HCT116 (cell line): ENCODE measurements at places on chromosomes 3 and 15. TPM values are rescaled to one million over a fixed set of nuclear protein-coding genes. Genes with fewer than 3 reads are reported as not detected.

CLDN18 gene
- total RNA-seq: 0.17 TPM

ADIPOQ gene
- not detected for total RNA-seq

LRRIQ4 gene
- total RNA-seq: not detected

SNX4 gene
- 21.1 TPM for total RNA-seq

IL17RD gene
- total RNA-seq: 12.3 TPM

GOLGA8T gene
- total RNA-seq: not detected

FRMD4B gene
- 2.0 TPM for total RNA-seq

THPO gene
- not detected for total RNA-seq

CYP1A2 gene
- total RNA-seq: not detected

GOLGA8O gene
- 0.49 TPM for total RNA-seq

MCF2L2 gene
- 1.5 TPM for total RNA-seq

AADACL2 gene
- total RNA-seq: not detected

CCDC39 gene
- total RNA-seq: not detected

PRSS50 gene
- not detected for total RNA-seq

SCG3 gene
- not detected for total RNA-seq

DNA sequence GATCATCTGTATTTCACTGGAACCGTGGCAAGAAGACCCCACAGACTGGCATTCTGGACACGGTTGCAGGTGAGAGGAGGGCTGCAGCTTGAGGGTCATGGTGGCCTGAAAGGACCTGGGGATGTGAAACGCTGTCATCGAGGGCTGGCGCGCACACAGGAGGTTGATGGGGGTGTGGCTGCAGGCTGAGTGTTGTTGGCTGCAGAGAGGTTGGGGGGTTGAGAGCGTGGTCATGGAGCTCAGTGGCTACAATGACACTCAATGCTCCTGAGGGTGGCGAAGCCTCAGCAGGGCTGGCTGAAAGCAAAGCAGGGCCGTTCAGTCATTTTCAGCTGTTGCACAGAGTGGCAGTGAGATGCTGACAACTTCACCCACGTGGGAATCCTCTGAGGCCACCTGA lies 21.0 kb downstream of the CPN2 start:
- DNase-seq: no peak

DNA sequence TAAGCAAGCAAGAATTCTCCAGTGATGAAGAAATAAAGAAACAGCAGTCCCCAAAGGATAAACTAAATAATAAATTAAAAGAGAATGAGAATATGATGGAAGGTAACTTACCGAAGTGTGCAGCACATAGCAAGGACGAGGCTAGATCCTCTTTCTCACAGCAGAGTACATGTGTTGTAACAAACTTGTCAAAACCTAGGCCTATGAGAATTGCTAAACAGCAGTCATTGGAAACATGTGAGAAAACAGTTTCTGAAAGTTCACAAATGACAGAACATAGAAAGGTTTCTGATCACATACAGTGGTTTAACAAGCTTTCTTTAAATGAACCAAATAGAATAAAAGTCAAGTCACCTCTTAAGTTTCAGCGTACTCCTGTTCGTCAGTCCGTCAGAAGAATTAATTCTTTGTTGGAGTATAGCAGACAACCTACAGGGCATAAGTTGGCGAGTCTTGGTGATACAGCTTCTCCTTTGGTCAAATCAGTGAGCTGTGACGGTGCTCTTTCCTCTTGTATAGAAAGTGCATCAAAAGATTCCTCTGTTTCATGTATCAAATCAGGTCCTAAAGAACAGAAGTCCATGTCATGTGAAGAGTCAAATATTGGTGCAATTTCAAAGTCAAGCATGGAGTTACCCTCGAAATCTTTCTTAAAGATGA lies 4.5 kb upstream of the SCG5 start:
- DNase-seq: no peak

- DNase-seq: no peak
Measured at GRCh38 chr3:79844176-79844575, 76.4 kb upstream of the ROBO1 start.

DNA sequence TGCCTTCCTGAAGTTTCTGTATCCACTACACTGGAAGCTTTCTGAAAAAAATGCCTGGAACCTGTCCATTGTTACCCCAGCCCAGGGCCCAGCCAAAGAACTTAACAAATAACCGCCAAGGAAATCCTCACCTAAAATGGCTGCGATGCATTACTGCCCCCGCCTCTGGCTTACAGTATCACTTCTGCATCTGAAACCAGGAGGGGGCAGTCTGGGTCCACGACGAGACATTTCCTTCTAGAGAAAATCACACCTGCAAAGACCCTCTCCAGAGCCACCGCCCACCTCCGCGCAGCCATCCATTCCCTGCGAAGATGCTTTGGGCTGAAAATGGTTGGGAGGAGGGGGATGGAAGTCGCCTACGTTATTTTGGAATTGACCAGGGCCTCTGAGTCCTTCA lies 22.4 kb upstream of the CELF6 start:
- peak; percentile 7 for DNase-seq

- no peak for DNase-seq
Measured at GRCh38 chr15:94135486-94136147, 95.7 kb upstream of the MCTP2 start.

DNA sequence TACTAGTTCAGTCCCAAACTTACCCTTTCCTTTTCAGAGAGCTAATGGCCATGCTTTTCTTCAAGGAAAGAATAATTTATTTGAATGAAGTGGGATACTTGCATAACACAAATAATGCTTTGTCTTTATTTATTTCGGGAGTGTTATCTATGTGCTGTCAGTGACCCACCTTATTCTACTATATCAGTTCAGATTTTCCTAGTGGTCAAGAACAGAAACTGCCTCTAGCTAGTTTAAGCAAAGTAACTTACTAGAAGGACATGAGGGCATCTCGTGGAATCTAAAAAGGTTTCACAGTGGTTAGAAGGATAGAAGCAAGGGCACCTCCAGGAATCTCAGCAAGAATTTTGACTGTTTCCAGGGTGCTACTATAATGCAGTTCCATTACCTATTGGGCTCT lies 3.8 kb upstream of the TIMMDC1 start:
- DNase-seq: no peak

- DNase-seq: no peak
Measured at GRCh38 chr3:170137986-170138385, 43.5 kb downstream of the PHC3 start.

DNA sequence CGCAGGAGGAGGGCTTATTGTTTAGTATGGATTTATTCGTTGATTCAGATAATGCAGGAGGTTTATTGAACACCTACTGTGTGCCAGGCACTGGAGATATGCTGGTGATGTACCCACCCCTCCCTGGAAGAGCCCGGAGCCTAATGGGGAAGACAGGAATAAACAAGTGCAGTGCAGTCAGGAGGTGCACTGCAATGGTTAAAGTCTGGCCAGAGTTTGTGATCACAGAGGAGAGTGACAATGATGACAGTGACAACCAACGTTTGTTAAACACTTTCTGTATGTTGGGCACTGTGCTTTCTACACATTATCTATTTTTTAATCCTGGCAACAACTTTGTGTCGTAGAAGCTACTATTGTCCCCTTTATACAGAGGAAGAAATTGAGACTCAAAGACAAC lies 70.4 kb downstream of the THSD4 start:
- DNase-seq: no peak

DNA sequence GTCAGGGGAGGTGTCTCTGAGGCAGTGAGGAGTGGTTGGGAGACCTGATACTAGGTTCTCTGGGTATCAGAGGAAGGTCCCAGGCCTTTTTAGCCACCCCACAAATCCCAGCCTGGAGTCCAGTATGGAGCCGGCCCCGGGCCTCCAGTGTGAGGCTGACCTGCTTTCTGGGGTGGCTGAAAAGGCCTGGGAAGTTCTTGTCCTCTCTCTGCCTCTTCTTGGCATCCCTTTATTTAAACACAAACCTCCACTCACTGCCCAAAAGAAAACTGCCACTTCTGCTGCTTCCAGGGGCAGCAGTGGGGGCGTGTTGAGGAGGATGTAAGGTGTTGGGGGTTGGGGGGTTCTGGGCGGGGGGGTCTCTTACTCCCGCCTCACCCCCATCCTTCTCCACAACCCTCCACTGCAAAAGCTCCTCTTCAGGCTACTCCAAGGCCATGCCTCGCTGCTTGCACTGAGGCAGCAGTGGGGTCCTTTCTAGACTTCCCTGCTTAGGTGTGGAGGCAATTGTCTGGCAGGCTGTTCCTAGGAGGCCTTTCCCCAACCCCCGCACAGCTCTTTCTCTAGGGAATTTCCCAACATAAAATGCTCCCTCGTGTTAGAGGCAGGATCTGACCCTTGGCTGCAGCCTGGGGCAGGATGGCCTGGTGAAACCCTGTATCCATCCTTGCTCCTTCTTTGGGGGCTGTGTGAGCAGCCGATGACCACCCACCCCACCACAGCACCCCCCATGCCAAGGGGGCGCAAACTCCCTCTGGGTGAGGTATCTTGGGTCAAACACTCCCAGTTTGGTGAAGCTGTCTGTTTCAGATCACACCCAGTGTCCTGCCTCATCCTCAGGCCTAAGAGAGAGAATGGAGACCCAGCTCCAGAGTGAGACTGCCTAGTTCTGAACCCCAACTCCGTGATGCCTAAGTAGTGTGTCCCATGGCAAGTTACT lies 12.1 kb upstream of the RAD18 start:
- no peak for DNase-seq

DNA sequence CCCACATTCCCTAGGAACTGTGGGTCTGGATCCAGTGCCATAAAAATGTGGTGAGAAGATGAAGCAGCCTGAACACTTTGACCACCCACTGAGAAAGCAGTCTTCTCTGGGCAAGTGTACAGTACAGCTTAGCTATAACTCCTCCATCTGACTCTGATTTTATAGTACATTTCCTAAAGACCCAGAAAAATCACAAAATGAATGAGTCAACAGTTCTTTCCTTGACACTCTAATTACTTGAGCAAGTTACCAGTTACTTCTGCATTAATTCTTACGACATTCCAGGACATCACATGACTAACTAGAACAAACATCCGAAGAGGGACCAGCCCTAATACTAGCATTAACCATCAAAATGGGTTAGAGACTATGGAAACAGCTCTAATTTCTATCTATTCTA lies 148.1 kb upstream of the PEX5L start:
- no peak for DNase-seq

DNA sequence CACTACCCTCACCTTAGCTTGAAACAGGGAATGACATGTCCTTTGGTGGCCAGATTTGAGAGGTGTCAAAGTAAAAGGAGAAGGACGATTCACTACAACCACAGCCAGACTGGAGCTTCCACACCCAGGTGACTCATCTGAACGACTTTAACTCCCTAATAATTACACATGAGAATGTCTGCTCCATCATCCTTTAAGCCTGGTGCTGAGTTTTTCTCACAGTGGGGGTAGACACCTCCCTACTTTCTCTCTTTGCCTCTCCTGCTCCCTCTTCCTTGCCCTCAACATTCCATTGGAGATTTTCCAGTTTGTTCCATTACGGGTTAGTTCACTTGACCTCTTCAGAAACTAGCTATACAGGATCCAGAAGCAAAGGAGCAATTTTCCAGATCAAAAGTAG lies 154.3 kb upstream of the BHLHE40 start:
- DNase-seq: peak; percentile 13

DNA sequence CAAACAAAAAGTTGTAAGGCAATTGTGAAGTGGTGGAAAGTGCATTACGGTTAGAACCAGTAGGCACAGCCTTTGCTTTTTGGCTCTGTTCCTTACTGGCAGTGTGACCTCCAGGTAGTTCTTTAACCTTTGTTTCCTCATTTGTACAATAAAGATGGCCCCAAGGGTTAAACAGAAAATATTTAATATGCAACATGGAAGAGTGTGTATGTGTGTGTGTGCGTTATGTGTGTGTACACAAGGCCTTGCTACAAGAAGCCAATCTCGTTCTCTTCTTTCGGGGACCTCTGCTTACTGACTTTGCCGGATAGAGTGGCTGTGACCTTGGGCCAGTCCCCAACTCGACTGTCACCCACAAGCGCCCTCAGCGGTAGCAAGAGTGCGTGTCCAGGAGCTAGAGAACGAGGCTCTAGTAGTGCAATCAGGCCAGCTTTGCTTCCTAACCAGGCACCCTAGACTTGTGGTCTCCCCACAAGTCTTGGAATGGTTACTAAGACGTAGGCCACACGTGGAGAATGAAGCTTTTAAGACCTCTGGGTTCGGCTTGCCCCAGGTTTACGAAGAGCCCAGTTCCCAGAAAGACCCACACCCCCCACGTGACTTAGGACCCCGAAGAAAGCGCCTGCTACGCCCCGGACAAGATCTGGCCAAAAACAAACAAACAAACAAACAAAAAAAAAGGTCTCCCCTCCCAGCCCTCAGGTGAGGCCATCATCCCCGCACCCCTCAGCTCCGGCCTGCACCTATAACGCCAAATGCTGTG lies 593 bp downstream of the CIAO2A start:
- no peak for DNase-seq

- no peak for DNase-seq
Measured at GRCh38 chr3:121515313-121515712, 30.5 kb downstream of the POLQ start.

DNA sequence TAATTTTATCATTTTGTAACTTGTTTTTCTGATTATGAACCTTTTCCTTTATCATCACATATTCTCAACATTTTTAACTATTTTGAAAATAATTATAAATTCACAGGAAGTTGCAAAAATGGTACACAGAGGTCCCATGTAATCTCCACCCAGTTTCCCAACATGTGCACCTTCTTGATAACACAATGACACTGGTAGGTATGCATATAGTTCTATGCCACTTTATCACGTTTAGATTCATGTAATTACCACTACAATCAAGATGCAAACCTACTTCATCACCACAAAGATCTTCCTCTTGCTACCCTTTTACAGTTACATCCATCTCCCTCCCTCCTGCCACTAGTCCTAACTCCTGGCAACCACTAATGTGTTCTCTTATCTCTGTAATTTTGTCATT lies 413.9 kb downstream of the SHQ1 start:
- DNase-seq: no peak

DNA sequence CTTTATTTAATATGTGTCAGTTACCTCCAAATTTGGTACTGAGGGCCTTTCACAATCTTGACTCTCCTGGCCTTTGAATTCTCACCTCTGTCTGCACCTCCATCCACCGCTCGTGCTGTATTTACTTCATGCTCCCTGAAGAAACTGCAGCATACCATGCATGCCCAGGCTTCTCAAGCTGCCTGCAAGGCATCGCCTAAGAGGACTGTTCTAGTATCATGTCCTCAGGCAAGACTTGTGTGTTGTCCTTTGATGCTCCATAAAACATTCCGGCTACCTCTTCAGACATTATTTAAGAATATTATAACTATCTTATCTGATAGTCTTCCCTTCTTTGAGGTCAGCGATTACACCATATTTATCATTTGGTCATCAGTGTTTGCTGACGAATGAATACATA lies 682.5 kb downstream of the NR2F2 start:
- DNase-seq: no peak

DNA sequence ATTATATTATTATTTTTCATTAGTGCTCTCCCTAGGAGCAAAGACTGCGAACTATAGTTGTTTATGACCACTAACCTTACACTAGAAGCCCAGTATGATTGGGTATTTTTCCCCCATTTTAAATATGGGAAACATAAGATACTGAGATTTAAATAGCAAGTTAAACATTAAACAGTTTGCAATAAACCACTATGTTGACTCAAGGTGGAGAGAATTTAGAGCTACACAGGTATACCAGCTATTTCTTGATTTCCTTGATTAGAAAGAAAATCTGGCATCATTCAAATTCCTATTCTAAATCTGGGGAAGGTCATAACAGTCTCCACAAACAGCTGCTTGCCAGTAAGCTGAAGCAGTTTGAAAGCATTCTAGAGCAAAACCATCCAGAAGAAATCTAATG lies 863.8 kb upstream of the CFAP20DC start:
- no peak for DNase-seq

- DNase-seq: no peak
Measured at GRCh38 chr3:62755285-62755684, 119.9 kb downstream of the CADPS start.
